ENCODE measurements at places on chromosomes 2 and 18. TPM values are rescaled to one million over a fixed set of nuclear protein-coding genes. Genes with fewer than 3 reads are reported as not detected.

SLC5A6 gene
- total RNA-seq: 25.6 TPM

FECH gene
- total RNA-seq: 30.4 TPM

TTC31 gene
- total RNA-seq: 12.1 TPM

TMEM198 gene
- 1.3 TPM for total RNA-seq

POMC gene
- 1.2 TPM for total RNA-seq

ST8SIA3 gene
- not detected for total RNA-seq

HRH4 gene
- 0.07 TPM for total RNA-seq

CYS1 gene
- 2.6 TPM for total RNA-seq

LYG2 gene
- total RNA-seq: not detected

G6PC2 gene
- not detected for total RNA-seq

ZBTB7C gene
- 0.46 TPM for total RNA-seq

MFSD6 gene
- 12.9 TPM for total RNA-seq

C2orf80 gene
- total RNA-seq: not detected

BZW1 gene
- total RNA-seq: 710 TPM

FRZB gene
- 0.72 TPM for total RNA-seq

PID1 gene
- 48.6 TPM for total RNA-seq

CAPG gene
- 94.6 TPM for total RNA-seq

DSEL gene
- total RNA-seq: 53.5 TPM

BCL2L11 gene
- 2.4 TPM for total RNA-seq

FARP2 gene
- total RNA-seq: 49.1 TPM

Data from smooth muscle cell of the pulmonary artery (primary cell).